Smooth muscle cell of the brain vasculature (primary cell): ENCODE measurements at places on chromosomes 5 and 9.

- DNase-seq, result no peak
These were observed 88.9 kb upstream of the TRPM3 start for GRCh38 chr9:71210326-71210725.

- DNase-seq, result no peak
These were observed 49.7 kb upstream of the FNIP1 start for GRCh38 chr5:131846536-131846935.

DNA sequence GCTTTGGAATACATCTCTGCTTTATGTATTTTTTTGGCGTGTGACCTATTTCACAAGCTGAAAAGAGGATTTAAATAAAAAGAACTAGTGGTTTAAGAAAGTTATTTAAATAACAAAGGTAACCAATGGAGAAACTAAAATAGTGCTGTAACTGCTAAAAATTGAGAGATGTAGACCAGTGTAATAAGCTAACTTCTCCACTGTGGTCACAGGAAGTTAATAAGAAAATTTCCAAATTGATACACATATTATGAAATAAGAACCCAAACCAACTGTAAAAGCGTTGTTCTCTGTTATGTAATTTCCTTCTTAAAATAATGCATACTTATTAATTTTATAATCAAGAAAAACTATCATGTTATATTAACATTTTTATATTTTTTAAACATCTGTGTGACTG, 29.1 kb upstream of the ZFAND5 start:
- DNase-seq, result no peak

DNA sequence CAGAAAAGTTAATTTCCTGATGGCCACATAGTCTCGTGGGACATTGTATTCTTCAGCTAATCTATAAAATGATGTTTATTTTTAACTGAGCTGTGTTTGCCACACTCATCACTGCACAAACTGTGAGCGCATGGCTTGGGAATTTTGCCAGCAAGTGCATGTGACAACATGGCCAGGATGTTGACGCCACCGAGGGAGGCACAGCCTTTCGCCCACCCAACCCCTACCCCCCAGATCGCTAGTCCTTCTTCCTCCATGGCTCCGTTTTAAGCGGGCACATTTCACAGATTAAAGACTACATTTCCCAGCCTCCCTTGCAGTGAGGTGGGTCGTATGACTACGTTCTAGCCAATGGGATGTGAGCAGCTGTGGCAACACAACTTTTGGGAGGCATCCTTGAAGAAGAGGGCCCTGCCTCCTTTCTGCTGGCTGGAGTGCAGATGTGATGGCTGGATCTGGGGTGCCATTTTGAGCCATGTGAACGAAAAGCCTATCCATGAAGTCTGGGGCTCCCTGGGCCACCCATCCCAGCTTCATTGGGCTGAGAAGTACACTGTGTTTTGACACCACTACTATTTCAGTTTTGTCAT, 7.9 kb downstream of the NRARP start:
- no peak for DNase-seq

DNA sequence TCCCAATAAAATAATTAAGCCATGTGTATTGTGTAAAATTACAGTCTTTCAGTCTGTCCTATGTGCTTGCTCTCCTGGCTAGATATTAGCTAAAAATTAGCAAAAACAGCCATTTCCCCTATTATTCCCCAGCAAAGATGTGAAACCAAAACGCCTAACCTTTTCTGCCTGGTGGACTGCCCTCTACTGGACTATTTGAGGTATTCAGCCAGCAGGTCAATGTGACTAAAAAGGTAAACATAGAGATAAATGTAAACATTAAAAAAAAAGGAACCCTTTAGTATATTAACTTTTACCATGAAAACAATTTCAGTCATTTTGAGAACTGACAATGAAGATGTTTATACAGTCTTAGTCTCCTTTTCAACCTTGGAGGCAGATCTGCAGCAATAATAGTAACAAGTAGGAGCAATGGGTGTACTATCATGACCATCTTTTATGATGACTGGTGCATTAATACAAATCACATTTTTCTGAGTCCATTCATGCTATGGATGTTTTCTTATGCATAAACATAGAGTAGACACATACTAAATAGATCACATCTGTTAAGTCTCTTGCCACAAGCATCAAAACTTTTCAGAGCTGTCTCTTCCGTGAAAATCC, 10.1 kb downstream of the ATG12 start:
- DNase-seq, result no peak

DNA sequence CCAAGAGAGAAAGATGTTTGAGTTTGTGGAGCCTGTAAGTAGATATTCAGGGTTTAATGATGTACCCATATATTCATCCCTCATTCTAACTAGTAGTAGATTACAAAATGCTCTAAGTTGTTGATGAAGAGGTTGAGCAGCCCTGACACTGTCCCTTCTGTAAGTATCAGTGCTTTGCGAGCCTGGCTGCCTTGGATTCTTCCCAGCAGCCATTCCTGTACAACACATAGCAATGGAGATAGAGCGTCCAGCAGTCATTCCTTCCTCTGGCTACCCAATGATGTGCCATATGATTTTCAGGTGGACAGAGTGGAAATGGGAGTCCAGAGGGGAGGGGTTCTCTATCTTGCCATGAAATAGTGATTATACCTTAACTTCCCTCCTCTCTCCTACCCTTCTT, 124.1 kb downstream of the ARHGAP26 start:
- DNase-seq, result no peak

DNA sequence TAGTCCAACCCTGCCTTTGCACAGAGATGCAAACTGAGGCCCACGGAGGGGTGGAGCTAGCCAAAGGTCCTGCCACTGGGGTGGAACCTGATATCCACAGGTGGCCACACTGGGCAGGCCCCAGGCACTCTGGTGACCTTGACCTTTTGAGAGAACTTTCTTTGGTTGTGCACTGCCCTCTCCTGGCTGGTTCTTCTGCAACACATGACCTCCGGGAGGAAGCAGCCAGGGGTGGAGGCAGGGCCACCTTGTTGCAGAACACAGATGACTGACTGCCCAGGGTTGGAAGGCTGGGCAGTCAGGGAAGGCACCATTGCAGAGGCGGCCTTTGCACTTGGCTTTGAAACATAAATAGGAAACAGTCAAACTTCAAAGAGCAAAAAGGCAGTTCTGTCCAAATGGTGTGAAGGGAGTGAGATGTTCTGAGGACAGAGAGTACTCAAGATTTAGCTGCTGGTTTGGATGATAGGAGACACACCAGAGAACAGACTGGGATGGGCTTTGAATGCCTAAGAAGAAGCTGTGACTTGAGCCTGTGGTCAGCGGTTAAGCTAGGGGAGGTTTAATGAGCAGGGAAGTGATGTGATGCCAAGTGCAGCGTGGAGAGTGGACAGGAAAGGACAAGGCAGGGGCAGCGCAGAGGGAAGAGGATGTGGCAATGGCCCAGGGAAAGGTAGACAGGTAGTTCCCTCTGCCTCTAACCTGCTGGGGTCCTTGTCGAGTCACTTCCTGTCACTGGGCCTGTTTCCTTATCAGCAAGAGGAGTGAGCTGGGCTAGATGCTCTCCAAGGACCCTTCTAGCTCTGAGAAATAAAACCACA, 6.8 kb upstream of the TCOF1 start:
- peak; percentile 23 for DNase-seq

GRCh38 chr5:116420540-116420939, 154.1 kb downstream of the SEMA6A start:
- DNase-seq, result no peak

DNA sequence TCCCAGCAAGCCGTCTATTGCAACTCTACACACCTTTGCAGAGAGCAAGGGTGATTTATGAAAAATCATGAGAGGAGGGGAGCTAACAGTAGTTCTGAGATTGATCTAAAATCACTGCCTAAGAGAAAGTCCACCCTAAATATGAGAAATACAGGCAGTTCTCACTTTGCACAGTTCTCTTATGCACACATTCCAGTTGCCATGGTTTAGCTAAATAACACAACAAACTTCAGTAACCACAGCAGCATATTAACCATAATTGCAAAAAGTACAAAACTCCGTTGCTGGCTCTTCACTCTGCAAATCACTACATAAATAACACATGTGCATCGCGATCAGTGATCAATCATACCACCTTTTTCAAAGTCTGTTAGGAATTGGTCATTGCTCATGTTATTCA, 31.1 kb downstream of the PGGT1B start:
- no peak for DNase-seq

DNA sequence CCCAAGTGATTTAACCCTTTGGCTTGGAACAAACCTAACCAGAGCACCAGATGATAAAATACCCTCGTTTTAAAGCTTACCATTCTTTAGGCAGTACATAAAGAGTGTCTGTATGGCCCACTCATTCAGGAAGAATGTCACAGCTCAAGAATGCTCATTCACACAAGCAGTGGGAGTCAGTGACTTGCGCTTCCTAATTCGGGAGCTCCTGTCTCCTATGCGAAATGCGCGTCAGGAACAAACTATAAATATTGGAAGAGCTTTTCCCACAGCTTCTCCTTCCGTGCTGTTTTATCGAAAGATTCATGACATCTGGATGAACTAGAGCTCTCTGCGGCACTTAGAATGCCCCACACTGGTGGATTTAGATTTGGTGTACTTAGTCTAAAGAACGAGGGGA, 66.6 kb downstream of the NTRK2 start:
- DNase-seq, result no peak

DNA sequence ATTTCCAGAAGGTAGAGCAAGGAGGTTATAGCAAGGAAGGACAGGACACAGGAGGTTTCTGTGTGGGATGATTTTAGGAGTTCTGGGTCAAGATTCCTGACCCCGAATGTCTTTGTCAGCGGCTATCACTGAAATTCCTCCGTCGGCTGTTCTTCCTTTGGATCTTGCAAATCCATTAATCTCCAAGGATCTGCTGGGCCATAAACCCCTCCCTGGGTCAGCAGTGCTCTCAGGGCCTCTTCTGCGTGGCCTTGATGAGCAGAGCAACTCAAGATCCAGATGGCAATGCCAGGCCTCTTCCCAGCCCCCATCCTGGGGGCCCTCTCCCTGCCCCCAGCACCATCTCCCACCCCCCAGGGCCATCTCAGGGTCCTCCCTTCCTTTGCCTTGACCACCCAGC, 16.3 kb upstream of the COL27A1 start:
- DNase-seq, result no peak

DNA sequence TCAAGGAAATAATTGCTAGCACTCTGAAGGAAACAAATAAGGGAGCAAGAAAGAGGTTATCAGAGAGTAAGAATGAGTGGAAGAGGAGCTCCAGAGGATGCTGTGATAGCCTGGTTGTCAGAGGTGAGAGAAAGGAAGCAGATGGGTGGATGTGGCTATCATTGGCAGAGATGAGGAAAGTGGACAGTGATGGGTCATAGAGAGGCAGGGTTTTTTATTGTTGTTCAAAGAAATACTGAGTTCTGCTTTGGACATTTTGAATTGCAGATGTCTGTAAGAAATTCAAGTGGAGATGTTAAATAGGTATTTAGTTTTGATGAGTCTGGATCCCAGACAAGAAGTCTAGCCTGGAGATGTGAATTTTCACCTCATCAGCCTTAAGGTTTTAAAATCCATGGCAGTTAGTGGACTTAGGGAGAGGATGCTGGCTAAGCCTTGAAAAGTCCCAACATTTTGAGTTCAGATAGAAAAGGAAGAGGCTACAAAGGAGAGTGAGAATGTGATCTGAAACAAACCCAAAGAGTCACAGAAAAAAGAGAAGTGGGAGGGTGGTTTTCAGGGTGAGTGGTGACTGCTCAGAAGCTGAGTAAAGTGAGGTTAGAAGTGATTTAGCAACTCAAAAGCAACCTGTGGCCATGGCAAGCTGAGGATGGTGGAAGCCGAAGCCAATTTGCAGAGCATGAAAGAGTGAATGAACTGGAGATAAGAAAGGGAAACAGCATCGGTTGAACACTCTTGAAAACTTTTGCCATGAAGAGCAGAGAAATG, 50.4 kb downstream of the PPIC start:
- no peak for DNase-seq

DNA sequence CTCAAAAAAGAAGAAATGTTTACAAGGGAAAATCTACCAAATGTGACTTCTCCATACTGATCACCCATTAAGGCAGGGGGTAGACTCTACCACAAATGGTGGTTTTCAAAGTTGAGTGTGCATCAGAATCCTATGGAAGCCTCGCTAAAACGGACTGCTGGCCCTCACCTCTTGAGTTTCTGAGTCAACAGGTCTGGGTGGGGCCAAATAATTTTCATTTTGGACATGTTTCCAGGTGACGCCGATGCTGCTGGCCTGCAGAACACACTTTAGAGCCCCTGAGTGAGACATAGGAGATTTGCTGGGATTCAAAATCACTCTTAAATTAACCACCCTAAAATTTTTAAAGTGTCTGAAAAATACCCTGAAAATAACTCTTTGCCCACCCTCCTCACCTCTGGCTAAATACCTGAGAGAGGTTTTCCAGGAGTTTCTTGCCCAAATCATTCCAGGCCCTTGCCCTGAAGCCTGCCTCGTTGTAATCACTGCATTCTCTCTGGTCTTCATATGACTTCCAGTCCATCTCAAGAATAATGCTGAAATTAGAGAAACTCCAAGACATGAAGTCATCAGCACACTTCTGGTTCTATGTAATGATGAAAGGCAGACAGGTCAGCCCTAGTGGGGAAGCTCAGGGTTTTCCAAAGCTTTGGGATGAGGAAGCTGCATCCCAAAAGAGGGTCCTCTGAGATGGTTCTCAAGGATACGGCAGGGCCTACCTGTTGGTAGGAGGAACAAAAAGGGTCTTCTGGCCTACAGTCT, 18.2 kb downstream of the C9orf152 start:
- DNase-seq, result no peak

GRCh38 chr5:441996-442334, 1.0 kb upstream of the EXOC3 start:
- no peak for DNase-seq

DNA sequence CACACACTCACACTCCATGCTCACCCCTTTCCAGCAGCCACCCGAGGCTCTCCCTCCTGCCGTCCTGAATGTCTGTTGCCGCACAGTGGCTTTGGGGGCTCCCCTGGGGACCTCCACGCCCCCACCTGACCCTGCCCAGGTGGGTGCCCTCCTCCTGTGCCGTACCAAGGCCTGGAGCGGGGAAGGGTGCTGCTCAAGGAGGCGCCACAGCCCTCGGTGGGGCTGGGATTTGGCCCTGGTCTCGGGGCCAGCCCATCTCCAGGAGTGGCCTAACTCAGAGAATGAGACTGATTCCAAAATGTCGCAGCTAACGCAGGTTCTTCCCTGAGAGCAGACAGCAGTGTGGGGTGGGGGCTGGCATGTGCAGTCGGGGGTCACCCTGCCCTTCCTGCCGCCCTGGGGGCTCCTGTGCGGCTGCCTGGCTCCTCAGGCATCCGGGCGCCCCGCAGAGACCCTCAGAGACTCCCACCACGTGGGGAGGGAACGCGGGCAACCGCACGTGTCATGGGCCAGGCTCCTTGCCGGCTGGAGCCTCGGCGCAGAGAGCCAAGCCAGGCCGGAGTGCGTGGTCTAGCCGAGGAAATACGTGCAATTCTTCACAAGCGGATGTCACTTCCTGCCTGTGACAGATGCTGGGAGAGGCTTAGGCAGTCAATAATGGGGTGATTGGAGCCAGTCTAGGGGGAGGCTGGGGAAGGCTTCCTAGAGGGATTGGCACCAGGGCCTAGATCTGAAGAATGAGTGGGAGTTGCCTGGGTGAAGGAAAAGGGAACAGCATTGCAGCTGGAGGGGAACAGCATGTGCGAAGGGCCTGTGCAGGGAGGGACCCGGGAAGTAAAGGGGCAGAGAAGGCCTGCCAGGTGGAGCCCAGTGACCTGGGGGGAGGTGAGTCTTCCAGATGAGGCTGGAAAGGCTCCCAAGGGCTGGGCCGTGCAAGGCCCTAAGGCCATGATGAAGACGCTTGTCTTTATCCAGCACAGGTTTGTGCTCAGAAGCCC, 44.1 kb downstream of the C9orf50 start:
- DNase-seq, result no peak

GRCh38 chr5:83474161-83474796, 2.7 kb downstream of the VCAN start:
- DNase-seq, result peak; percentile 74

- DNase-seq, result no peak
These were observed 40.3 kb upstream of the EEIG1 start for GRCh38 chr9:128021098-128021497.

GRCh38 chr5:143569213-143569701, 165.8 kb upstream of the NR3C1 start:
- no peak for DNase-seq
